Activated CD4-positive, CD25-positive, alpha-beta regulatory T cell (primary cell): ENCODE measurements at places on chromosomes 2 and 18.

DNA sequence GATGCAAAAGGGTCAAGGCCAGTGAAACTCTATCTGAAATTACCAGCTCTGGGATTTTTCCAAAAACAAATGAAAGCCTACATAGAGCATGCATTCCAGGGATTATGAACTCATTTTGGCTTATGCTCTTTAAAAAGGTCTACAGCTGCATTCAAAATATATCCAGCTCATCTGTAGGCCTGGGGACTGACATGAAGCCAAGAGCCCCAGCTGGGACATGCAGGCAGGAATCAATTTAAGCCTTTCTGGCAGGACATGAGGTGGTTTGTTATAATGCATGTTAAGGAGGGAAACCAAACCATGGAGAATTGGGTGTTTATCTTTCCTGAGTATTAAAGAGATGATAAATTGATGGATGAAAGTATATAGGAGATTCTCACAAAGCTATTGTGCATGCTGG, 164.5 kb downstream of the RBM43 start:
- no peak for DNase-seq

GRCh38 chr2:71923887-71924533, 223.7 kb downstream of the CYP26B1 start:
- no peak for DNase-seq

DNA sequence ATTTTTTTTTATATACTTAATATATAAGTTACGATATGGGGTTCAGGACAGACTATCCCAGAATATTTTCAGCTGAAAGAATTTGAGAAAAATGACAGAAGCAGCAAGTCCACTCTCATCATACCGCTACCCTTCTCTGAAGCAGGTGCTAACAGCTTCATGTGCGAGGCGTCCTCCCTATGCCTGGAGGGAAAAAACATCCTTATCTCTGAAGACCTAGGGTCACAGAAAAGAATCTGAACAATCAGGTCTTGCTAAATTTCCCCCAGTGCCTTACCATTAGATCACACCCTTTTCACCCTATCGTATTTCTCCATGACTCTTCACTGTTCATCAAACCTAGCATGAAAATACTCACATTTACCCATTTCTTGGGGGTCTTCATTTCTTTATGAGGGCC, 51.9 kb upstream of the CREB1 start:
- no peak for DNase-seq

- DNase-seq: no peak
These were observed 542.1 kb upstream of the SYT4 start for GRCh38 chr18:43819397-43819796.

DNA sequence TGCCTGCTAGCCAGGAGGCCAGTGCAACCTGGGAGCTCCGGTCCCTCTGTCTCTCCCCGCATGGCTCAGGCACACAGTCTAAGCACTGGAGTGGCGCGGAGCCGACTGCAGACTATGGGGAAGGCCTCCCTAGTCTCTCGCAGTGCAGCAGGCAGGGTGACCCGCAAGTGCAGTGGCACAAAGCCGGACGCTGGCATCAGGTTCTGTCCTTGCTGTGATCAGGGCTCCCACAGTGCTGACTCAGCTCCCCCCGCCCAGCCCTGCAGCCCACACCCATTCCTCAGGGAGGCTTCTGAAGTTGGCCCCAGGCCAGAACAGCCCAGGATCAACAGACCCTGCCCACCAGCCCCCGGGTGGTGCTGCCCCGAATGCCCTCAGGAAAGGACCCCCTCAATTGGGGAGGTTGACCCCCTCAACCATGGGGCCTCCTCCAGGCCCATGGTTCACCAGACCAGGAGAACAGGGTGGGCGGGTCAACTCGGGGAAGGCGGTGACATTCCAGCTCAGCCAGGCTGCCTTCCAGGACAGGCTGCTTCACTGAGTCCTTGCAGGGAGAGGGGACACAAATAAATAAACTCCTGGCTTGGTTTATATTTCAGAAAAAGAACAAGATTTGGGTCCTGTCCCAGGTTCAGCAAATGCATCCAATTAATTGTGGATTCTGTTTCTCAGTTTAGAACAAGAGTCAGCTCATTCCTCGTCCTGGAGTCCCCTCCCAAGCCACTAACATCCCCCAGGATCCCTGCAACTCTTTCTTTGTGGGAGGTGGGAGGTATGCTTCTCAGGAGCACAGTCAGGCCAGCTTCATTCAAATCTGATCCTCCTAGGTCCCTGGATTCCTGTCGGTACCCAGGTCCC, 12.2 kb downstream of the BIN1 start:
- no peak for DNase-seq

- no peak for DNase-seq
These were observed 10.8 kb upstream of the NAB1 start for GRCh38 chr2:190637903-190638618.

DNA sequence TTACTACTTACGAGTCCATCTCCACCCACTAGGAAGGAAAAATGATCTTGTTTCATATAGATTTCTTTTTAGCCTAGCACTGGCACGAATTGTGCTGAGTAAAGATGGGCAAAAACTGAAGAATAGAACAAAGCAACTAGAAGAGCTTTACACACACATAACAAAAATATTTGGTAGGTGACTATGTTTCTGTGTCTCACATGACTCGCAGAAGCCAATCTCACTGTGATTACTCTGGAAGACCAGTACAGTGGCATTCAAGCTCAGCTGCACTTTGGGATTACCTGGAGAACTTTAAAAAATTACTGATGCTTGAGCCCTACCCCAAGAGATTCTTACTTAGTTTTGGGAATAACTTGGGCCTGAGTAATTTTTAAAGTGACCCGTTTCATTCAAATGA, 378.7 kb downstream of the METTL4 start:
- no peak for DNase-seq
